ENCODE measurements at places on chromosomes 5 and 9.

DNA sequence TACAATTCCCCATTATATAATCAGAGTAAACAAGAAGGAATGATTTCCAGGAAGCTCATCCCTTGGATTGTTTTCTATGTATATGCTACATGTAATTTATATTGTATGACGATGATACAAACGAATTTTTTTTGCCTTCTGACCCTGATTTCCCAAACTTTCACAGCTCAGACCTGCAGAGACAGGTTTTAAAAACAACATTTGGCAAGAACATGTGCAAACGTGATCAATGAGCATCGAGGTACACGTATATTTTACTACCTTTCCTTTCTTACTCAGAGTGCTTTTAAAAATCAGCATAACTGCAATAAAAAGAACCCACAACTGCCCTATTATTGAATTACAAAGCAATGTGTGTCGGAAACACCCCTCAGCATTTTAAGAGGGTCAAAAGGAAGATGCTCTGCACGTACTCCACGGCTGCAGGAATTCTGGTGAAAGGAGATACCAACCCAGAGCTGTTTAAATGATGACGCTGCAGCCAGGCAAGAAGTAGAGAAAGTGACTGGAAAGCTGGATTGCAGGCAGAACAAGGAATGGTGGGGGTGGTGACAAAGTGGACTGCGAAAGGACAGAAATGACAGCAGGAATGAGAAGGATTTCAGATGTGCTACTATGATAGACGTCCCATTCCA is 533.5 kb downstream of the RAB3C start:
- no peak for DNase-seq

- peak; percentile 68 for DNase-seq
Observed at GRCh38 chr5:170216257-170216864, 16.4 kb upstream of the C5orf58 start.

DNA sequence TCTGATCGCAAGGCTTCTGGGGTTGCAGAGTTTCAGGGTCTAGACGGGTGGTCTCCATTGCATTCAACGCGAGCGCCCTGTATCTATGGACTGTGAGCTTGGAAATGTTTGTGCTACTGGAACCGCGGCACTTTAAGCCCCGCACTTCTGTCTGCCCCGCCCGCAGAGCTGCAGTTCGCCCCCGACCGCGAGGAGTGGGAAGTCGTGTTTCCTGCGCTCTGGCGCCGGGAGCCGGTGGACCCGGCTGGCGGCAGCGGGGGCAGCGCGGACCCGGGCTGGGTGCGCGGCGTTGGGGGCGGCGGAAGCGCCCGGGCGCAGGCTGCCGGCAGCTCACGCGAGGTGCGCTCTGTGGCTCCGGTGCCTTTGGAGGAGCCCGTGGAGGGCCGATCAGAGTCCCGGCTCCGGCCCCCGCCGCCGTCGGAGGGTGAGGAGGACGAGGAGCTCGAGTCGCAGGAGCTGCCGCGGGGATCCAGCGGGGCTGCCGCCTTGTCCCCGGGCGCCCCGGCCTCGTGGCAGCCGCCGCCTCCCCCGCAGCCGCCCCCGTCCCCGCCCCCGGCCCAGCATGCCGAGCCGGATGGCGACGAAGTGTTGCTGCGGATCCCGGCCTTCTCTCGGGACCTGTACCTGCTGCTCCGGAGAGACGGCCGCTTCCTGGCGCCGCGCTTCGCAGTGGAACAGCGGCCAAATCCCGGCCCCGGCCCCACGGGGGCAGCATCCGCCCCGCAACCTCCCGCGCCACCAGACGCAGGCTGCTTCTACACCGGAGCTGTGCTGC is 1.0 kb downstream of the ADAMTS19 start:
- DNase-seq: no peak

DNA sequence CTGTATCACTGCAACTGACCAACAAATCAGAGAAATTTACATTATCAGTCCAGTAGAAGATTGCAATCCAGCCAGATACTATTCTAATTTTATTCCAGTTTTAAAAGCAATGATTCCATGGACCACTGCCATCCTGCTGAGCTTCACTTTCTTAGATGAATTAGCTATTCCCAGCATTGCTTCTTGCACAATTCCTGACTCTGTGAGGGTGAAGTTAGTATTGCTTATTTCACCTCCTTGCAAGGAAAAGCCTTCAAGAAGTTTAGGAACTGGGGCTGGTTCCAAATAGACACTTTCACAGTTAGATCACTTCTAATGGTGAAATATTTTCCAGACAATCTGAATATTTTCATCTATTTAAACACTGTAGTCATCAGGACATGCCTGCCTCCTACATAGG is 338.6 kb upstream of the TNC start:
- DNase-seq: no peak

DNA sequence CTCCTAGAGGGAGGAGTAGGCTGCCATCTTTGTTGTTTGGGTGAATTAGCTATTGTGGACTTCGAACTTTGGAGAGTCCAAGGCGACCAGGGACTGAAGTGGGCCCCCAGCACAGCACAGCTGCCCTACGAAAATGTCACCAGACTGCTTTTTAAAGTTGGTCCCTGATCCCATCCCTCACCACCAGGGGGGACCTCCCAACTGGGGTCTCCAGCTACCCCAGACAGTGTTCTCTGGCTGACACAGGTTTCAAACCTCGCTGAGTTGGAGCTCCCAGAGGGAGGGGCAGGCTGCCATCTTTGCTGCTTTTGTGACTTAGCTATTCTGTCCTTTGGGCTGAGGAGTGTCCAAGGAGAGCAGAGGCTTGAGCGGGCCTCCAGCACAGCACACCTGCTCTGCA is 45.7 kb upstream of the ADRB2 start:
- no peak for DNase-seq

DNA sequence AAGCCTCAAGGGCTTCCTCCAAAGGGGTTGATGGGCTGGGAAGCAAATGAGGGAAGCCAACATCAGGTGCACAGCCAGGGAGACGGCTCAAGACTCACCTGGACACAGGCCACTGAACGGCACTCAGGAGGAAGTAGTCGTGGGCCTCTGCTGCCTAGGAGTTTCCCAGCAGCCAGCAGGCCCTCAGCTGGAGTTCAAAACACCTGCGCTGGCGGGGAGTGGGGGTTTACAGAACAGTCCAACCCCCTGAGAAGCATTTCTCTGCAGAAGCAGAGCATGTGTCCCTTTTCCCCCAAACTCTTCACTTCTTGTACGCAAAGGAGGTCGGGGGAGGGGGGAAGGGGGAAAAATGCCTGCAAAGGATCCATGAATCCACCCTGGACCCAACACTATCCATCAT is 2.3 kb downstream of the WHRN start:
- no peak for DNase-seq

GRCh38 chr5:140312067-140312790 is 9.3 kb upstream of the PFDN1 start:
- DNase-seq: no peak
